ENCODE measurements at places on chromosomes 11 and 22. TPM values are rescaled to one million over a fixed set of nuclear protein-coding genes. Genes with fewer than 3 reads are reported as not detected.

The MUC5B gene
- 0.10 TPM for total RNA-seq

The BATF2 gene
- 1.6 TPM for total RNA-seq

The BIK gene
- 4.2 TPM for total RNA-seq

The KCNA4 gene
- total RNA-seq, result not detected

The WBP2NL gene
- not detected for total RNA-seq

The LRP4 gene
- 0.15 TPM for total RNA-seq

The NCF4 gene
- not detected for total RNA-seq

The RDX gene
- total RNA-seq, result 9.0 TPM

The CDHR5 gene
- 11.9 TPM for total RNA-seq

The OR52I1 gene
- total RNA-seq, result not detected

The FAM227A gene
- 2.7 TPM for total RNA-seq

The SLC7A4 gene
- not detected for total RNA-seq

DNA sequence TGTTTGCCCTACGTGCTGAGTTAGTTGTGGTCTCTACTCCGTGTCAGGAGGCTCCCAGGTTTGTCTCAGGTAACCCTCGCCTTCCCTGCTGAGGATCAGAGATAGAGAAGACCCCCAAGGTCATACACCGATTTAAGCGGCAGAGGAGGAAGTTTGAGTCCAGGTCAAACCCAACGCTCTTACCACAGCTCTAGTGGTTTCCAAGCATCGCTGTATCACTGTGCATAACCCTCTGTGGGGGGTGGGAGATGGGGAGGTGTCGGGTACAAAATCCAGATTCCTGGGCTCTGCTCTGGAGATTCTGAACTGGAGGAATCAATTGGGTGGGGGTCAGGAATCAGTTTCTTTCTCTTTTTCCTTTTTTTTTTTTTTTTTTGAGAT, 627 bp downstream of the DNAJC4 start:
- DNase-seq, result no peak

DNA sequence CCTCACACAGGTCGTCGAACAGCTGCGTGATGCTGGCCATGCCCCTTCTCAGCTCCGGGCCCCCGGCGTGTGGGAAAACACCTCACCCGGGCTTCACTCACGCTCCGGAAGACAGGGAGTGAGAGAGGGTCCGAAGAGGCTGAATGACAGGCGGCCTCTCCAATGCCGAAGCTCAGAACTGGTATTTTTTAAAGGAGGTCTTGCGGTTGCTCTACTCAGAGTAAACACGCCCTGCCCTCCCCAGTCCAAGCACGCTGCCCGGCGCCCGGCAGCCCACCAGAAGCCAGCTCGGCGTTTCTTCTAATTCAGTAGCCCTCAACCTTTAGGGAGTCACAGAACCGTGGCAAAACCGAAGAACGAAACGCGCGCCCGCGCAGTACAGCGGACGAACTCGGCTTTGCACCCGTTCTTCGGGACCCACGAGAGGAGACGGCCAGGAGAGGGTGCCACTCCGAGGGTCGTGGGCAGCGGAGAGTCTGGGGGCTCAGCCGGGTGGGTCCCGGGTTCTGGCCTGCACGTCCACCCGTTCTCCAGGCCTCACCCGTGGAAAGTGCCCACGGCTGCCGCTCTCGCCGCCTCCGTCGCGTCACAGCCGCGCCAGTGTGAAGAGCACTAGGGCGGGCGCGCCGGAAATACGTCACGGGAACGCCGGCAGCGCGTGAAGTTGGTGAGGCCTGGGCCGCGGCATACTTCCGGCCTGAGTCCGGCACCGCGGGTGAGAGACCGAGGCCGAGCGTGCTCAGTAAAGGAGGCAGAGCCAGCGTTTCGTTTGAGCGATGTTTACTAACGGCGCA, at the start of gene TUBGCP6:
TUBGCP6 (minus strand) TSS at position 604 of the 794 bp plus-strand sequence; CDS start at position 40, 564 bp downstream.
- DNase-seq, result peak; percentile 89

DNA sequence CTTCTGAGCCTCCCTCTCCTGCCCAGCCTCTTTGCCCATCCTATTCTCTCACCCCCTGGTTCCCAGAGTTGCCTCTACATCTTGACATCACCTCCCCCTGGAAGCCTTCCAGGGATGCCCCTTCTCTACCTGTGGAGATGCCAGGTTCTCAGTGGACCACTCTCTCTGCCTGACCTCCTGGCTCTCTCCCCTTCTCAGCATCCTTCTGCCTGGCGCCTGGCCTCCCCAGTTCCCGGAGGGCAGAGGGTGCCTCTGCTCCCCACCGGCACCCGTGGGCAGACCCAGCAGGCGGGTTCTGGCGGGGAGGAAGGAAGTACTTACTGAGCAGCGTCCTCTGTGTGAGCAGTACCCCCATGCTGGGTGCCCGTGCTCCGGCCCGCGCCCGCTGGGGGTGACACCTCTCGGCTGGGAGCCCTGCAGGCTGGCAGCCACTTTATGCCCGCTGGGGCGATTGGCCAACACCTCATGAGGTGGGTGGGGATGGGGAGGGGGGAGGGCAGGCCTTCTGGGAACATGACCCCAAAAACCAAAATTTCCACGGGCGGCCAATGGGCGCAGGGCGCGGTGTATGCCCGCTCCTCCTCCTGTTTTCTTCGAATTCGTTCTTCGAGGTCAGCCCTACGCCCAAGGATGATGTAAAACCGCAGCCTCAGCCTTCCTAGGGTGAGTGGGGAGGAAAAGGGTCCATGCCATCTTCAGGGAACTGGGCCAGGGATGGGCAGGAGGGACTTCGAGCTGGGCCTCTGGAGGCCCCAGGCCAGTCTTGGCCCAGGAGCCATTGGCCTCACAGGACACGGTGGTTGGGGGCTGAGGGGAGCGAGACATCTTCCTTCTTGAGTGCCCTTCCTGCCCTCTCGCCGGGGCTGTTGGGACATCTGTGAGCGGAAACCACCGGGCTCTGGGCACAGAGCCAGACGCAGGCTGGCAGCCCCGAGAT, at the start of gene OSM:
OSM (minus strand) TSS at position 407 of the 937 bp plus-strand sequence; CDS start at position 355, 52 bp downstream.
- DNase-seq, result no peak

DNA sequence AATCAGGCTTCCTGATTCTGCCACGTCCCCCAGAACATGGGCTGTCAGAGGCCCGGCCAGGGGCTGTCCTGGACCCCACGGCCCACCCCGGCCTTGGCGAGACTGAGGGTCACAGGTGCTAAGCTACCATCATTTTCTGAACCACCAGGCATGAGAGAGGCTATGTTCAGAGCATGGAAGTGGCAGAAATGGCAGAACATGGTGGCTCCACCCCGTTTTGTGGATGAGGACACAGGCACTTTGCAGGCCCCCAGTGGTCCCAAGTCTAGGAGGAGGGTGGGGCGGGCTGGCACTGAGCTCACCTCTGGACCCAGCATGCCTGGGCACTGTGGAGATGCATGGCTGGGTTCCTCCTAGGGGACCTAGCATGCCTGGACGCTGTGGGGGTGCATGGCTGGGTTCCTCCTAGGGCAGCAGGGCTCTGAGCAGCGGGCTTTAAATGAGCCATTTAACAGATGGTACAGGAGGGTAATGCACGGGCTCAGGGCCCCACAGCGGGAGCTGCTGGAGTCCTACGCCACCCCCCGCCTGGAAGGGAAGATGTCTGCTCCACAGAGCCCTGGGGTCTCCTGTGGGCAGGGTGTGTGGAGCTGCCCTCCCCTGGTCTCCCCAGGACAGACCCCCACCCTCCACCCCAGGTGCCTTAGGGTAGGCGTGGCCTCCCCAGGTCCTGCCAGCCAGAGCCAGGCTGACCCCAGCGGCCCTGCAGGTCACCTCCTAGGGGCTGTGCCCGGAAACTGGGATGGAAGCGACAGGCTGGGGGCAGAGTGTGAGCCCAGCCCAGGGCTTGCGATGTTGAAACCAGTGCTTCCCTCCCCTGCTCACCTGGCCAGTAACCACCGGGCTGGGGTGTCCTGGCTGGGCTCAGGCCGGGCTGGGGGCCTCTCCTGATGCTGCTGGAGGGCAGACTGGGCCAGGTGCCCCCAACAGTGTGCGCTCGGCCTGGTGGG, 6.1 kb upstream of the MUC5AC start:
- peak; percentile 54 for DNase-seq

DNA sequence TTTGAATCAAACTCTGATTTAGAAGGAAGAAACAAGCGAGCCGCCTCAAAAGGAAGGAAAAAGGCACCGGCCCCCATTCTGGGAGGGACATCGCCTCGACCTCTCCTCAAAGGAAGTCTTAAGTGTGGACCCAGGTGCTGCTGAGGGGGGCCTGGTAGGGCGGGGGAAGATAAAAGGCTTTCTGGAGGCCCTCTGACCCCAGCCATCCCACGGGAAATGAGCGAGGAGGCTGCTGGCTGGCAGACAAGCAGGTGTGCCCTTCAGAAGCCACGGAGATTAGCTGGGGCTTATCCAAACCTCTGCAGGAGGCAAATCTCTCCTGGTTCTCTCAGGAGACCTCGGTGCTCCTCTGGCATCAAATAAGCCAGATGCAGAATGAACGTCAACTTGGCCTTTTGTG, 171.4 kb upstream of the BLID start:
- no peak for DNase-seq

DNA sequence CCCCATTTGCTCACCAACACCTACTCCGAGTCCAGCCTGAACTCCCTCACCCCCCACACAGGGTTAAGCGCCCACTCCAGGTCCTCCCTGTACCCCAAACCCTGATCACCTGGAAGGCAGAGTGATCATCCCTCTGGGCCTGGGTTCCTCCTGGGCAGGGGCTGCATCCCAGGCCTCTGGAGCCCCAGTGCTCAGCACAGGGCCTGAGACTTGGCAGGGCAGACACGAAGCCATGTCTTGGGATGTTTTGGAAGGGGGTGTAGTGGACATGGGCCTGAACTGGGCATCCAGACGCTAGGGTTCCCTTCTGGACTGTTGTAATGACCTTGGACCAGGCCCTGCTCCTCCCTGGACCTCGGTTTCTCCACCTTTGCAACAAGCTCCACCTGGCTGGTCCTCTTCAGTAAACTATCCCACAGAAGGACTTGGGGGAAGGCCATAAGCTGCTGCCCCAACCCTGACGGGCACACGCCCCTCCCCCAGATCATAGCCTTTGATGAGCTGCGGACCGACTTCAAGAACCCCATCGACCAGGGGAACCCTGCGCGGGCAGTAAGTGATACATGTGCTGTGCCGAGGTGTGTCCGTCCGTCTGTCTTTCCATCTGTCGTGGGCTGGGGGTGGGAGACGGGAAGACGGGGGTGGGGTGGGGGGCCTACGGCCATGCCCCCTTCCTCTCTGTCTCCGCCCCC, 3.9 kb downstream of the CNIH2 start:
- DNase-seq, result no peak

- DNase-seq, result no peak
Observed at GRCh38 chr11:2583605-2583958, 116.2 kb downstream of the KCNQ1OT1 start.

- peak; percentile 98 for DNase-seq
Observed at GRCh38 chr11:77471558-77472193, 2.2 kb downstream of the PAK1 start.

DNA sequence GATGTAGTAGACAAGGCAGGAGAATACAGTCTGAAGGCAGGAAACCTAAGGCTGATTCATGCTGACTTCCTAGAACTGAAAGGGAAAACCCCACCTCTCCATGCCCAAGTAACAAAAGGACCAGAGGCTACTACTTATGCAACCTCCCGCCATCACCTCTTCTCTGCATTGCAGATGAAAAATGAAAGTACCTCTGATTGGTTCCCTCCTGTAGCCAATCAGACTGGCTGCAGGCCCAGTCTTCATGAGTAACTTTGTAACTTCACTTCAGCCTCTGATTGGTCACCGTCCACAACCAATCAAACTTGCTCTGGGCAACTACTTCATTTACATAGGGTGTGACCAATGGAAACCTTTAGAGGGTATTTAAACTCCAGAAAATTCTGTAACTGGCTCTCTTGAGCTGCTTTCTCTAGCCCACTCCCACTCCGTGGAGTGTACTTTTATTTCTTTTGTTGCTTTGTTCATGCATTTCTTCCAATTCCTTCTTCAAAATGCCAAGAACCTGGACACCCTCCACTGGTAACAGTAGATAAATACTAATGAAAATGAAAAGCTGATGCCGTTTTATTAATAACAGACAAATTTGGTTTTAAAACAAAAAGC, 5.2 kb upstream of the MAP6 start:
- DNase-seq, result peak; percentile 32

GRCh38 chr22:47089796-47090460, 327.5 kb downstream of the TBC1D22A start:
- no peak for DNase-seq

GRCh38 chr11:33532257-33532656, 168.4 kb downstream of the C11orf91 start:
- DNase-seq, result no peak

- DNase-seq, result peak; percentile 85
Observed at GRCh38 chr11:34890812-34891211, 25.4 kb downstream of the APIP start.

GRCh38 chr11:10303558-10304363, 1.1 kb upstream of the ADM start:
- DNase-seq, result peak; percentile 82

- no peak for DNase-seq
Observed at GRCh38 chr11:32602657-32603415, 19.2 kb downstream of the EIF3M start.

DNA sequence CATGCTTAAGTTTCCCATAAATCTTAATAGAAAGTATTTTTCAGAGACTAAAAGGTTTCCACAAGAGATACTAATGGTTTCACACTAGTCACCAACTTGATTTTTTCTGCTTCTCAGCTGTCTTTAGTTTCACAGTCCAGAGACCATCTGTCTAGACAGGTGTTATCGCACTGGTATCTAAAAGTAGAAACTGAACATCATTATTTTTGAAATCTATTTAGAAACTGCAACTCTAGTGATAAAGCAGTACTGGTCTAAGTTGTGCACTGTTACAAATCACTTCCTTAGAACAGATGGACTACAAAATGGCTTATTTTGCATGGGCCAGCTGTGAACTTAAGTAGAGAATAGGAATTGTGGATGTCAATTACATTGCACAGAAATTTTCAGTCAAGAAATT, 78.0 kb downstream of the CNTN5 start:
- no peak for DNase-seq

GRCh38 chr11:86702220-86702983, 30.0 kb upstream of the ME3 start:
- no peak for DNase-seq

DNA sequence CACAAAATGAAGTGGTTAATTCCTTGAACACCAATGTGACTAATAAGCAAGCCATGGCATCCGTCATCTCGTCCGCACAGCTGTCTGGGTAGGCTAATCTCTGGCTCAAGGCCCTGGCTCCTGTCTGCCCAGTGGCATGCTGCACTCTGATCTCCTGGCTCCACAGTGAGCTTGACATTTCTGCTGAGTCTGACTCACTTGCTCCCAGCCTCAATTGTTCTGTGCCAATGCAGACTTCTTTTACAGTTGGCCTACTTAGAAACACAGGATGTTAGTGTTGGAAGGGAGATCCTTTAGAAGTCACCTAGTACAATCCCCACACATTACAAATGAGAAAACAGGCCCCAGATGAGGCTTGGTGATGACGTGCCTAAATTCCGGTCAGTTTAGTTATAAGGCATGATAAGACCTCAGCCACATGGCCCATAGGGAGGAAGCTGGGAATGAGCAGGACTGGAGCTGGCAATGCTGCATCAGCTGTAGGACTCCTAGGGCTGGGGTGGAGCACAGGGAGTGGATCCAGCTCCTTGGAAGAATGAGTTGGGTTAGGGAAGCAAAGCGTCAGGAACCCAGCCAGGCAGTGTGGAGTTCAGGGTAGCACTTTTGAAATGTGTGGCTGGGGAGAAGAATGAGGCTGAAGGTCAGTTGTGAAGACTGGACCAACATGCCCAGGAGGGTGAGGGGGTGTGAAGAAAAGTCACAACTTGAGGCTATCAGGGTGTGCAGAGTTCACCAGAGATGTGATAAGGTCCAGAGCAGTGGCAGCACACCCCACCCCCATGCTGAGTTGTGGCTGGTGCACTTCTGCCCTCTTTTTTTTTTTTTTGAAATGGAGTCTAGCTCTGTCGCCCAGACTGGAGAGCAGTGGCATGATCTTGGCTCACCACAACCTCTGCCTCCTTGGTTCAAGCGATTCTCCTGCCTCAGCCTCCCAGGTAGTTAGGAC, 70.2 kb upstream of the EED start:
- no peak for DNase-seq

Data from HT-29 (cell line).